Midbrain (tissue), 1 donor: ENCODE measurements at places on chromosomes 4 and X.

- no peak for DNase-seq
Observed at GRCh38 chr4:46146993-46147392, 23.1 kb upstream of the GABRG1 start.

- DNase-seq, result no peak
Observed at GRCh38 chr4:13907255-13907751, 279.8 kb upstream of the BOD1L1 start.

DNA sequence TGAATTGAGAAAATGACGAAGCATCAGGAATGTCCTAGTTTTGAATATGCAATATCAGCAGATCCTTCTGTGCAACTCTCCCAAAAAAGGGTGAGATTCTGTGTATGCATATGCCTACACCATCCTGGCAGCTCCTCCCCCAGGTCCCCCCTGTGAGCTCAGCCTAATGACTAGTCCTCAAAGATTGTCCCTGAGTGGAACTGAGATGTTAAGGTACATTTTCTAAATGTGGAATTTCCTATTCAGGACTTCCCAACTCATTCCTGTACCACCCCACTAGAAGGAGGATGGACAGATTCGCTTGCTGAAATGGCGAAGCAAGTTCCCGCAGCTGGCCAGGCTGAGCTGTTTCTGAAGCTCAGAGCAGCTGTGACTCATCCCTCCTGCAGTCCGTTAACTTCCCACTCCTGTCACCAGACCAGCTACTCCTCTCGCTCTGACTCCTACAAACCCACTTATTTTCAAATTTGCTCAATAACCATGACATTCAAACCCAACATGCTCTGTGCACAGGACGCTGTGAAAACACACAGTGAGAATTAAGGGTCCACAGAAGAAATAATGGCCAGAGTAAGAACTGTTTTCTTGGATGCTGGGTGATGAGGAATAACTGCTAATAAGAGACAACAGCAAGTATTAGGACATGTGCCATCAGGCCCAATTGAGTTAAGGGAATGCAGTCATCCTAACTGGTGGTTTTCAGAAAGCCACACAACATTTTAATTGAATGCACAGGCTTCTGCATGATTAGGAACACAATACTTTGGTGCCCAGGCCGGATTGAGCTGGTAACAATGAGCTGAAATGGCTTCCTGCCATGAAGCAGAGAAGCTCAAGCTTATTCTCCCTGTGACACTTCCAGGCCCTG is 40.0 kb upstream of the IRF2 start:
- peak; percentile 74 for DNase-seq

DNA sequence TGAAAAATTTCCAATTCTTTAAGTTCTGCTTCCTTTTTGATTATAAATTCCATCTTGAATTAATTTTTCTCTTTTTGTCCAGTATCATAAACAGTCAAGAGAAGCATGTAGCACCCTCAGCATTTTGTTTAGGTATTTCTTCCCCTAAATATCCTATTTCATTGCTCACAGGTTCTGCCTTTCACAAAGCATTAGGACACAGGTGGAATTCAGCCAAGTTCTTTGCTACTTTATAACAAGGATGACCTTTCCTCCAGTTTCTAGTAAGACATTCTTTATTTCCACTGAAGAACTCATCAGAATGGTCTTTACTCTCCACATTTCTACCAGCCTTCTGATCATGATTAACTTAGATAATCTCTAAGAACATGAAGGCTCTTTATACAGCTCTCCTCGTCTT is 7.4 kb downstream of the SLC9B1 start:
- DNase-seq, result peak; percentile 46

GRCh38 chr4:172232966-172233365 is 419.8 kb downstream of the GALNTL6 start:
- DNase-seq, result no peak

DNA sequence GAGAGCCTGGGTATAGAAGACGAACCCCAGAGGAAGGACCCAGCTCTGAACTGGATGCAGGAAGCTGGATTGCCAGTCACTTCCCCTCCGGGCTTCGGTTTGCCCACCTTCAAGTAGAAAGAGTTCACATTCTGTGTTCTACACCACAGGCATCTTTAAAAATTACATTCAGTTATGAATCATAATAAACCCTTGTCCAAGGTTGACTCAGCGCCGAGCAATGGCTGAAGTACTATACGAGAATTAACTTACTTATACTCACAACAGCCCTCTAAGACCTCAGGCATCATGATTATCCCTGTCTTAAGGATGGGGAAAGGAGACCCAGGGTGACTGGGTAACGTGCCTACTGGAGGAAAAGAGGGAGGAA is 72.5 kb downstream of the EVC2 start:
- DNase-seq, result no peak
